GM04504 (cell line): ENCODE measurements at places on chromosomes 6 and 20.

GRCh38 chr20:54389596-54390280 lies 85.7 kb upstream of the DOK5 start:
- no peak for DNase-seq

DNA sequence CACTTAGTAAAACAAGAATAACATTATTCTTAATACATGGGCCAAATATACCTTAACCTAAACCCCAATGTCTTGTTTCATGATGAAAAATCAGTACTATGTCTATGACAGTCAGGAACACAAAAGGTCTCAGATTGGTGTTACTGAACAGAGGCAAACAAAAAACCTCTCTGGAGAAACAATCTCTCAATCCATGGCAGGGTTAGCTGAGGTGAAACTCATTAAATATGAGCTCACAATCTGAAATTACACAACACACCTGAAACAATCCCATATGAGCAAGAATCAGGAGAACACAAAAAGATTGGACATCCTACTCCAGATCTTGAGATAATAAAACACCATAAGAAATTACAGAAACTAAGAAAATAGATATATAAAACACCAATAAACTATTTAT lies 6.5 kb upstream of the SLC17A4 start:
- no peak for DNase-seq

DNA sequence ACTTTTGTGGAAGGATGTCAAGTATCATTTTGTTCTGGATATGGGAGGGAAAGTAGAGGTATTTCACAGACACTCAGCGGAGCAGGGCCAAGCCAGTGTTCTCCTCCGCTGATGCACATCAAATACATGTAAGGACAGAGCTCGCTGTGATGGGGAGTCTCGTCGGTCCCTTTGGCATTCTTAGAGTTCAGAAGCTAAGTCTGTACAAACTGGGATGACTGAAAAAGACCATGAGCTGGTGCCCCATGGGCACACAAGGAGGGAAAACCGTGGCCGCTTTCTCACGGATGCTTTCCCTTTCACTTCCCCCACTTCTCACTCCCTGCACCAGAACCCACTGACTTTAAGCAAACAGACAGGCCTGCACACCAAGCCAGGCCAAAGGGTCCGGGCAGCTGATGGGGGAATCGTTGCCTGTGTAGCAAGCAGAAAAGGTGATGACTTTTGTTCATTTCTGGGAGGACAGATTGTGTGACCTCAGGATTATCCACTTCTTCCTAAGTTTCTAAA lies 27.7 kb upstream of the MPC1 start:
- no peak for DNase-seq

- no peak for DNase-seq
These were observed 51.5 kb downstream of the COL19A1 start for GRCh38 chr6:69917834-69918233.

- no peak for DNase-seq
These were observed 51.0 kb downstream of the JAG1 start for GRCh38 chr20:10622657-10623418.

- DNase-seq: no peak
These were observed 621 bp downstream of the GPR63 start for GRCh38 chr6:96836631-96837080.

DNA sequence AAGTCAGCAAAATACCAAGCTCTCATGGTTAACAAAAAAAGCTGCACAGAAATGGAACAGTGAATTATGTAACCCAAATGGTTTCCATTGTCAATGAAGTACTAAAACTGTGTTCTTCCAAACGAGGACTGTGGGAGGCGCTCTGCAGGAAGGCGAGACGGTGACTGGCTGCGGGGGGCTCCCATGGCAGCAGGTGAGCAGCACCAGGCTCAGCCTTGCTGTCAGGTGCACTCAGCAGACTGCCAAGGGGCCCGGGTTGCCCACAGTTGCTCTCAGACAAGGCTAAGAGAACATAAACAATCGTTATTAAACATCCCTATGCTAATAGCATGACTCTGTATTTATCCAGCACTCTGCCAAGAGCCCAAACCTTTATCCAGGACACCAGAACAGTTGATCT lies 630.3 kb upstream of the ARID1B start:
- DNase-seq: no peak

DNA sequence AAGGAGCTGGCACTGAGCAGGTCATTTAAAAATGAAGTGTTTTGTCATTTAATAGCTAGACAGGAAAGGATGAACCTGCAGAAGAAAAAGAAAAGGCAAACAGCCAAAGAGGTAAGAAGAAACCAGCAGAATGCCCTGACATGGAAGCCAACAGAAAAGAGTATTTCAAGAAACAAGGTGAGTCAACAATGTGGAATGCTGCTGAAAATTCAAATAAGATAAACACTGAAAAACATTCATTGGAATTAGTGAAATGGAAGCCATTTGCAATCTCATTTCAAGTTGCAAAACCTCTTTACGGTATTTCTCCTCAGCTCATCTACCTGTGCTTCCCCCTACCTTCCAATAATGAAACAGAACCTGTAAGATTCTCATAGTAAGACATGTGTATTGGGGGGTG lies 59.6 kb downstream of the RWDD2A start:
- DNase-seq: no peak

DNA sequence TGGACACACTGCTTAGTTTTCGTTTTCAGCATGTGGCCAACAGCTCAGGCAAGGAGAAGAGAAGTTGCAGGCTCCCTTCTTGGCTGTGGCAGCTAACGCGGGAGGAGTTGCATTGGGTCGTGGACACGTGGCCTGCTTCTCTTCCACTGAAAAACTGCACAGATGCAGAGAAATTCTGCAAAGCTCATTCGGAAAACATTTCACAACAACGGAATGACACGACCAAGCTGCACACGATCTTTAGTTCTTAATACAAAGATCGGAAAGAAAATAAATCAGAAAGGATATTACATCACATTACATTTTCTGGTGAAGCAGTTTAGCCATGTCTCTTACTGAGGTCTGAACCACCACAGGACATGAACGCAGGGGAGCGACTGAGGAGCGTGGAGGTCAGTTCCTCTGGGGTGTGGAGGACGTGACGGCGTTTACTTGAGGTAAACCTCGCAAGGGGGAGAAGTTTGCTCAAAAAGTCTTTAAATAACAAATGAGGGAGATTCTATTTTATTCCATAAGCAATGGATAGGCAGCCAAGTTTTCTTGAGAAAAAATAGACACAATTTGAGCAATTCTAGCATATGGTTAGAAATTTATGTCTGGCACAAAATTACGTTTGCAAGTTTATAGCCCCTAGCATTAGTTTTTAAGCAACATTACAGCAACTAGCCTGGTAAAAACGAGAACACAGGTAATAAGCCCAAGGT lies 178.3 kb downstream of the THBS2 start:
- peak; percentile 89 for DNase-seq

DNA sequence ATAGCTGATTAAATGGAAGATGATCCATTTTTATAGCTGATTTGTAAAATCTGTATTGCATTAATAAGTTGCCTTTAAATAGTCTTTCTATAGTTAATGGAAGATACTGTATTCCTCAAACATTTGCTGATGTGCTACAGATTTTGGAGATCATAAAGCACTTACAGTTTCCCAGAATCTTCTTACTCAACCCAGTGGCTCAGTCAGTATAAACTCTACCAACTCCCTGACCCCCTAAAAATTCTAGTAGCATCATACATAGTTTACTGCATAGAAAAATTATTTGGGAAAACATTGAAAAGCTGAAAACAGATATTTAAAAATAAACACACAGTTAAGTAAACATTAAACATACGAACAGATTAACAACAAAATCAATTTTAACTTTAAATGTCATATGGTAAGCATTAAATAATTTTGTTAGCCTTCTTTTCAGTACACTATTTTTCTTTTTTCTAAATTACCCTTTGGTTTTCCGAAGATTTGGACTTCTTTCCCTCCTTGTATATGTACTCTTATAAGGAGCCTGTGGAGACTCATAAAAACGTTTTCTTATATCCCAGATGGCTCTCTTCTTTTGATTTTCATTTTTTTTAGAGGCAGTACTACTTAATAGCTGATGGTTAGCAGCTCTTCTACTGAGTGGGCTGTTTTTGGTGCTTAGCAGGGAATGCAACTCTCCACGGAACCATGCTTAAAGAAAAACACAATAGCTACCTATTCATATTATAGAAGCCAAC lies 62.7 kb upstream of the BMP5 start:
- DNase-seq: no peak
